EH (cell line): ENCODE measurements at places on chromosomes 1 and 21.

- DNase-seq = peak; percentile 44
Observed at GRCh38 chr1:39574646-39575045, 1.9 kb downstream of the PABPC4 start.

GRCh38 chr1:10575616-10576015 is 100.9 kb downstream of the PEX14 start:
- peak; percentile 83 for DNase-seq

GRCh38 chr1:10679496-10680220 is 116.8 kb downstream of the CASZ1 start:
- DNase-seq = peak; percentile 72

- no peak for DNase-seq
Observed at GRCh38 chr21:31255036-31255435, 89.0 kb downstream of the TIAM1 start.

GRCh38 chr1:211381481-211382181 is 55.0 kb downstream of the TRAF5 start:
- no peak for DNase-seq

DNA sequence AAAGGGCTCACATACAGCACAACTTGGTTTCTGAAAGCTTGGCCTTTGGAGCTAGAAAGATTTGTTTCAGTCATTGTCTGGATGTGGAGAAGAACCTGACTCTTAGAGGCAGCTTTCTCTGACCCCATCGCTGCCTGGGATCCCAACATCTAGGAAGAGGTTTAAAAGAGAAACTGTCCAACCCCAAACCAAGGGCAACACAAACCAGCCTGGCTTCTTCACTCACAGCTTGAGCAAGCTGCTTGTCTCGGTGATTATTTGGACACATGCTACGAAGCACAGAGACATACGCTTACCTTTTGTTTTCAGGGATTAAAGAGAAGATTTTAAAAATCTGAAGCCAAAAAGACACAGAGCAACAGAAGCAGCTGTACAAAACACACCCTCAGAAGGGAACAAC is 109.8 kb downstream of the ETS2 start:
- DNase-seq = no peak

DNA sequence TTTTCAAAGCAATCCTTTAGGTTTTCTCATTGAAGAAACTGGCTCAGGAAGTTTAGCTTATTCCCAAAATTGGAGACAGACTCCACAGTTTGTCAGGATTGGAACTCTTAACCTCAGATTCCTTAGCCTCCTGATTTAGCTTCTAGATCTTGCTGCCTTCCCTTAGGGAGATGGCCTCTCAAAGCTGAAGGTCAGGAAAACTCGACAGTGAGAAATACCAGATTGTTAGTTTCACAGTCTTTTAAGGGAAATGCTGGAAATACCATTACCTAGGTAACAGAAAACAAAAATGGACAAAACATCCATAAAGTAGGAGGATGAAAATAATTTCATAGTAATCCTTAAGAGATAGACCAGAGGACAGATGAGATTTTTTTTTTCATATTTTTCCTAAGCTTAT is 7.8 kb downstream of the RASAL2 start:
- DNase-seq = peak; percentile 51

DNA sequence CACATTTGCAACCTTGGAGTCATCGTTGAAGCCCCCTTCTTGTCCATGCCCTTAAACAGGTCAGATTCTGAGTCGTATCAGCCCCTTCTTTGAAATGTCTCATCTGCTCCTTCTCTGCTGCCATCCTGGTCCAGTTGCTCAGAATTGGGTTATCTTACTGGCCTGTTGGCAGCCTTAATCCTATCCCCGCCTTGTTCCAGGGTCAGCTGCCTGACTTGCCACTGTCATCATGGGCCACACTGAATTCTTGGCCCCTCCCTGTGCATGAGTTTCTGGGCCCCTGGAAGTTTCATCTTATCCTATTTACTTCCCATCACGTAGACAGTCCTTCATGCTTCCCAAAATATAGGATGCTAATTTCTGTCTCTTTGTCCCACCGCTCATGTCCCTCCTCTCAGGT is 23.7 kb downstream of the IRF2BP2 start:
- DNase-seq = no peak

GRCh38 chr1:19507516-19507915 is 22.2 kb upstream of the CAPZB start:
- no peak for DNase-seq

GRCh38 chr1:75423136-75423535 is 187.8 kb downstream of the SLC44A5 start:
- no peak for DNase-seq

DNA sequence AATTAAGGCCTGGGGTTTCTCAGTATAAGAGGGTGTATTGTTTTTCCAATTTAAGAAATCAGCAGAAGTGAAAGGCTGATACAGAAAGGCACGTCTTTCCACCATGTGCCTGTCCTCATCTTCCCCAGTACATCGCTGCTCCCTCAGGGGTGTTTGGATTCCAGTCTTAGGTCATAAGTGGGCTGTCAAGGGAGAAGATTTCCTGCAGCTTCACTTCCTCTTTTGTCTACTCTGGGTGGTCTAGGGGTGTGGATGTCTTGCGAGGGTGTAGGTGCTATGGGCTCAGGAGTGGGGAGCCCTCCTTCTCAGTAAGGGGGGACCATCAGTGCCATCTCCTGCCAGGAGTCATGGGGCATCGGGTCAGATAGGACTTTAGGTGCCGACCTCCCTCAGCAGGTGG is 999.8 kb upstream of the NCAM2 start:
- DNase-seq = no peak

GRCh38 chr1:150622303-150622975 is 7.0 kb downstream of the ENSA start:
- no peak for DNase-seq

DNA sequence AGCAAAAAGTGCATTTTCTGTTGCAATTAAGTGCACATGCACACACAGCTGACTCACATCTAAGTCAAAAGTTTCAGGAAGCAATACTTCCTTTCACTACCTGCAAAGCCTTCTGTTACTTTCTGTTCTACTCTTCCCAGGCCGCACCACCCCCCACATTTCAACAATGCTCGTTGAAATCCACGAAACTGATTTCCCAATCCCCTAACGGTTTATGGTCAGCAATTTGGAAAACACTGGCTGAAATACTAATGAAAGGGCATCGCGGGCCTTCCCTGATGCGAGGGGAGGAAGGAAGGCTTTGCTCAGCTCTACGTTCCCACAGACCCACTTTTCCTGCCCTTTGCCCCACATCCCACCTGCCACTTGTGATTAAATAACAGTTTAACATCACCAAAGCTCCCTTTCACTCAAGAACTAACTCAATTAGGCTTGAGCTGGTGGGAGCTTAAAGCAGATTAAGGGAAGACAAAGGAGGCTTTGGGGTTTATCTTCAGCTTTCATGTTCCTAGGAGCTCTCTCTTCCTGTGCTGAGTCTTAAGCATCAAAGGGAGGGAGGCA is 243.2 kb upstream of the RAB4A start:
- DNase-seq = no peak

DNA sequence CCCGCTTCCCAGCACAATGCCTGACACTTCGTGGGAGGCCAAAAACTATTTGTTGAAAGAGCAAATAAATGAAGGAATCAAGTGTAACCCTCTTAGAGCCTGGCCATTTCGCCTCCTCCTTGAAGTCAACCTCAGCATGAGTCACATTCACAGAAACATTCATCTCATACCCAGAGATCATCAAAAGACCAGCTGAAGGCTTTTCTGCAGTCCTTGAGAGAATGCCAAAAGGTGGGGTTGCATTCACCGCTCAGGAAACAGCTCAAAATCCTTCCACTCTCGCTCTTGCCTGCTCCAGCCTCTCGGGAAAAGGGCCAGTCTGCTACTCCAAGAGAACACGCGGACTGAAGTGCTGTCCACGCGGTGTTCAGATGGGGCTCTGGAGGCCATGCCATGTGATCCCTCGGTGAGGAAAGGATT is 90.0 kb downstream of the VWA5B1 start:
- DNase-seq = peak; percentile 83

- peak; percentile 23 for DNase-seq
Observed at GRCh38 chr1:25427696-25428095, 3.0 kb upstream of the MACO1 start.

DNA sequence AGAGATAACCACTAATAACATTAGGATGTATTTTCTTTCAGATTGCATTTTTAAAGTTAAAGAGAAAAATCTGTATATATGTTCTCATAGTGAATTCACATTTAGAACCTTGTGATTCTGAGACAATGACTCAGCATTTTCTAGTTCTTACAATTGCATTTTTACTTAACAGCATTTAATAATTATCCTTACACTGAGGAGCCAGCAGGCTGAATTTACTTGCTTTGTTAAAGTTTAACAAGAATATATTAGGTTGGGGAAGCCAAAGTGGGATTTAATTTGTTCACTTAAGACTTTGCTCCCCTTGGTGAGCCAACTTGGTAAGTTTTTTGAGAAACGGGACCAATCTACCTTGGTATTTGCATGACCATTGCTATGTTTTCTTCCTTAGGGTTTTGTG is 4.5 kb downstream of the PATJ start:
- peak; percentile 50 for DNase-seq

- no peak for DNase-seq
Observed at GRCh38 chr1:32178380-32179192, 889 bp upstream of the TXLNA start.

DNA sequence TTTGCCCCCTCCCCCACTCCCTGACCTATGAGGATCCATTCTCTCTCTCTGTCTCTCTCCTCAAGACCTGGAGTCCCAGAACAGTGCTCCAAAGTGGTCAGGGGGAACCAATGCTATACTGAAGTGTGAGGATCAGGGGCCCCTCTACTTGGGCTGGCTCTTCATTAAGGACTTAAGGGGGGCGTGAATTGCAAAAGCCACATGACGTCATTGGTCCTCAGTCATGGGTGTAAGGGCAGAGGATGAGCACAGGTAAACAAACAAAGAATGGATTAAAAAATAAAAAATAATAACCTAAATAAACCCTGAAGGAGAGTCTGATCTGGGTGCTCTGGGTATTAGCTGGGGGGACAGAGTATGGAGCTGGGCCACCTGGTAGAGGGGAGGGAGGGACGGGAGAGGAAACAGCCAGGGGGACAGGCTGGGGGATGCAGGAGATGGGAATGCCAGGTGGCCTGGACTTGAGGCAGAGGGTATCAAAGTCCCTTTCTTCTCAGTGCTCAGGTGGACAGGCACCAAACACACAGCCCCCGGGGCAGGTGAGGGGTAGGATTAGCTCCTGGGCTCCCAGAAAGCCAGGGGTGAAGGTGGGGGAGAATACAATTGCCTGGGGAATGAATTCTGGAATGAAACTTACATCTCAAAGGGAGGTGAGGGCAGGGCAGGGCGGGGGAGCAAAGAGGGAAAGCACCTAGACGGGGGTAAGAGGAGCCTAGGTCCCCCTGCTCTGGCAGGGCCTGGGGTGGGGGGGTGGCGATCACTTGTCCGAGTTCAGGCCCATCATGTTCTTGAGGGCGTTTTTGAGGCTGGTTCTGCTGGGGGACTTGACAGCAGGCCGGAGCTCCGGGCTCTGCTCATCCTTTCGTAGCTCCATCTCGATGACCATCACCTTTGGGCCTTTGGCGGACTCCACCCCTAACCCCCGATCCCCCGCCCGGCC is 4.6 kb downstream of the MPZ start:
- no peak for DNase-seq

GRCh38 chr1:43337588-43337987 is at the start of gene MPL:
MPL (plus strand) TSS chr1:43337818; CDS start chr1:43337849, 31 bp downstream.
- no peak for DNase-seq

DNA sequence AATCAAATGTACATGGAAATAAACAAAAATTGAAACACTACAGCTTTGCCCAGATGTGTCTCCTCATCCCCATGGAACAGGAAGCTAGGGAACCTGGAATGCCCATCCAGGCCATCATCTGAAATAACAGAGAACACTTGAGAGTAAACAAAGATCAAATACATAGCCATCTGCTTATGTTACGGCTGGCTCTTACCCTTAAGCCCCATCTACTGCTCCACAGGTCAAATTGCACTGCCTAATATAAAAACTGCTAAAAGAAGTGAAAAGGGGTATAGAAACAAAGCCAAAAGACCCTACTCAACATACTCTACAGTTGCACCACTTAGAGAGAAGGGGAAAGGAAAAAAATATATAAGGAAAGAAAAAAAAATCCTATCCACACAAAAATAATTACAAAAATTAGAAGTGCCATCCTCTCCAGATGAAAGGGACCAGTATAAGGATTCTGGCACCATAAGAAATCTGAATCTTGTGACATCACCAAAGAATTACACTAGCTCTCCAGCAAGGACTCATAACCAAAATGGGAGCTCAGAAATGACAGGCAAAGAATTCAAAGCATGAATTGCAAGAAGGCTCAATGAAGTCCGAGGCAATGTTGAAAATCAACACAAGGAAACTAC is 26.9 kb downstream of the OR6Y1 start:
- DNase-seq = peak; percentile 40

DNA sequence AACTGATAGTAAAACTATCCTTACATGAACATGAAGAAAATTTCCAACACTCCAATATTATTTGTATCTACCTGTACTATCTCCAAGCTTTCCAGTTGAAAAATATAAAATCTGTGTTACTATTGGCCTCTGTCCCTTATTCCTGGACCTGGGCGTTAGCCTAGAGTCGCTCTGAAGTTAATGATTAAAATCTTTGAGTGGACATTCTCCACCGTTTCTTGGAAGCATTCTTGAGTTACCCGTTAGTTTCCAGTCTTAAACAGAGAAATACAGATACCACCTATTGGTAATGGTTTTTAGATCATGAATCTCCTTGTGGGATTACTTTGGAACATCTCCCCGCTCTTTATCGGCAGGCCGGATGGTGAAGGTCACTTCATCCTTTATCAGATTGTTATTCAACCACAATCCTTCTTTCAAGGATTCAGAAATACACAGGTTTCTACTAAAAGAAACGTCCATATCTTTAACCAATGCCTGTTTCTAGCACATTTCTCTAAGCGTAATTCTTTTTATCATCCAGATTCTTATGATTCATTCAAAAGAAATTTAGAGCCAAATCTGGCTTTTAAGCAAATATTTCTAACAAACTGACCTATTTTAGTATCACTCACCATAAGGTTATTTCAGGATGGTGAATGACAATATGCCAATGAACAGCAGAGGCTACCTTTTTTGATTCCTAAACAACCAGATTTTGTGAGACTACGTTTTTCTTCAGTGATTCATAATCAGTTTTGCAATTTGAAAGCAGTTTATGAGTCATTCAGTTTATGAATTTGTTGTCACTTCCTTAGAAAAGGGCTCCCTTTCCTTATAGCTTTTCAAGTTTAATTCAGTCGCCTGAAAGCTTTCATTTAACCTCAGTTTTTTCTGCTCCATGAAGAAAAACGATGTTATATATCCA is 70.2 kb upstream of the ERRFI1 start:
- DNase-seq = peak; percentile 85

GRCh38 chr1:2237773-2238172 is 9.7 kb downstream of the SKI start:
- no peak for DNase-seq

DNA sequence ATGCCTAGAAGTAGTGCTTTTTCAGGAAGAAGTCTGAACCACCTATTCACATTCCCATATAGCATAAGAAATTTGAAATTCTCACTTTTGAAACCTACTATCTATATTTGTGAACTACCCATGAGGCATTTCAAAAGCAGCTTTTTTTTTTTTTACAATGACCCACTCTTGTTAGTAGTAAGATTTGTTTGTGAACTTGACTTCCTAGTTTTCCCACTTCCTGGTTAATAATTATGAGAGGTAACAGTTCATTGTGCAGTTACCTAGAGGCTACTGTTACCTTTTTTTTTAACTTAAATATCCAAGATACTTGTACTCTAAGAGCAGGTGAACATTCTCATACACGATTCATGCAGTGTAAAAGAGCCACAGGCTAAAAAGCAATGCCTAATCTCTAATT is 371.7 kb upstream of the ADGRL2 start:
- DNase-seq = no peak

- peak; percentile 22 for DNase-seq
Observed at GRCh38 chr1:212433577-212434462, 1.1 kb downstream of the NENF start.
